ENCODE measurements at places on chromosomes 16 and 17. TPM values are rescaled to one million over a fixed set of nuclear protein-coding genes. Genes with fewer than 3 reads are reported as not detected.
A peak's percentile ranks its signal among the peaks of the same experiment; 100 is the strongest.

MEOX1 gene
- not detected for total RNA-seq

DNA sequence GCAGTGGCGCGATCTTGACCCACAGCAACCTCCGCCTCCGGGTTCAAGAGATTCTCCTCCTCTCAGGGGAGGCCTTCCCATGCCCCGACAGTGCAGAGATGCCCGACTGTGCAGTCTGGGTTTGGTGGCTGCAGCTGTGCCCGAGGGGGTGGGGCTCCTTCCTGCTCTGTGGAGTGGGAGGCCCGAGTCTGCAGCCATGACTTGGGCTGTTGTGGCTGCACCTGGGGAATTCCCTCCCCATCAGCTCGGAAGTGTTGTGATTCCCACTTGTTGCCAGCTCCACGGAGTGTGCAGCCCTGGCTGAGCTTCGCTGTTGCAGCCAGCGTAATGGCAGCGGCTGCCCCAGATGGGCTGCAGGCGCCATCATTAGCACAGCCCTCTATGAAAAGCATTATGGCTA, 66.4 kb upstream of the SMIM36 start:
- peak; percentile 79 for DNase-seq

DNA sequence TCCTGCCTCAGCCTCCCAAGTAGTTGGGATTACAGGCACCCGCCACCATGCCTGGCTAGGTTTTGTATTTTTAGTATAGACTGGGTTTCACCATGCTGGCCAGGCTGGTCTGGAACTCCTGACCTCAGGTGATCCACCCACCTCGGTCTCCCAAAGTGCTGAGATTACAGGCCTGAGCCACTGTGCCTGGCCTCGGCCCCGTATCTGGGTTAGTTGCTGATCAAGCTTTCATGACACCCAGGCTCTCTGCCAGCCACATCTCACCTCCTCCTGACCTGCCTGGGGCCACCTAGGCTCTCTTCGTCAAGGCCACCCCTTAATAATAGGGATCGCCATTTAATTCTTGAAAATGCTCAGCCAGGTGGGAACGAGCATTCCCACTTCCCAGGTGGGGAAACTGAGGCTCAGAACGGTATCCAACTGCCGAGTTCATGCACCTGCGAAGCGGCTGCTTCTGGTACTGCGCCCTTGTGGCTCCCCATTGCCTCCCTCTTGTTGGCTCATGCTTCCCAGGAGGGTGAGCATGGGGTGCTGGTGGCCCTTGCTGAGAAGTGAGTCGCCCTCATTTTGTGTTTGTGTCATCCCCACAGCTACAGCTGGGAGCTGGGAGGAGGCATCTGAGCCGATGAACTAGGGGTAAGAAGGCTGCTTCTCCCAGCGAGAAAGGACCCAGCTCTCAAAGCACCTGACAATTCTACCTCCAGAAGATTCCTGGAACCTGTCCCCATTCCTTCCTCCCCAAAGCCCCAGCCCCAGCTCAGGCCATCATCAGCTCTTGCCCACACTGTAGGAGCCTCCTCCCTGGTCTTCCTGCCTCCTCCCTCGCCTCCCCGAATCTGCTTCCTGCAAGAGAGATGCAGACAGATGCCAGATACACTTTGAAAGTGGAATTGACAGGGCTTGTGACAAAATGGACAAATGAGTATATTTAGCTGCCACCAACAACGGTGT, 17.3 kb upstream of the SNN start:
- DNase-seq = no peak

GRCh38 chr17:76758570-76758969, 20.7 kb downstream of the MFSD11 start:
- DNase-seq = no peak

GRCh38 chr17:49681106-49681979, 3.4 kb upstream of the SPOP start:
- no peak for DNase-seq

DNA sequence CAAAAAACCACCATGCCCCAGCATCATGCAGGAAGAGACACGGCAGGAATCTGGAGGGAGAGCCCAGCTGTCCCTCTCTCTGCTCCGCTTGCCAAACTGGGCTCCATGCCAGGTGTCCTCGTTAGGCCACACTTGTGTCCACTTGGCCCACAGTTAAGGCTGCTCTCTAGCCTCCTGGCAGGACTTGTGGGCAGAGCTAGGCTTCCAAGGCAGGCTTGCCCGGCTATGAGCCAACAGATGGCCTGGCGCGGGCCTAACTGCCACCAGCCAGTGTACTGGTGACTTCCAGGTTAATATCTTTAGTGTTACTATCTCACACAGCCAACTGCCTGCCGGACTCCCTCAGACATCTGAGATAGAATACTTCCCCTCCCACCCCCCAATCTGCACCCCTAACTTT, 10.6 kb downstream of the ATP6V0D1 start:
- no peak for DNase-seq

GRCh38 chr17:75087558-75088453, at the start of gene SLC16A5:
TSS of gene SLC16A5 (plus strand) at chr17:75087954. CDS start at chr17:75093637, 5,683 bp downstream.
- DNase-seq = no peak

DNA sequence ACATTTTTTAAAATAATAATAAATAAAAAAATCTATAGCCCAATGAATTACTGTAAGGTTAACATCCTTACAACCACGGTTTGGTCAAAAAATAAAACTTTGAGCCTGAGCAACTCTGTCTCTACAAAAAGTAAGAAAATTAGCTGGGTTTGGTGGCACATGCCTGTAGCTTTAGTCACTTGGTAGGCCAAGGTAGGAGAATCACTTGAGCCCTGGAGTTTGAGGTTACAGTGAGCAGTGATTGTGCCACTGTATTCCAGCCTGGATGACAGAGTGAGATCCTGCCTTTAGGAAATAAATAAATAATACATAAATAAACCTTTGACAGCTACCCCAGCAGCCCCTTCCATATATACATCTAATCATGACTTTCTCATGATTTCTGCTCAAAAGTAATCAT, 26.9 kb upstream of the PHAF1 start:
- DNase-seq = no peak

DNA sequence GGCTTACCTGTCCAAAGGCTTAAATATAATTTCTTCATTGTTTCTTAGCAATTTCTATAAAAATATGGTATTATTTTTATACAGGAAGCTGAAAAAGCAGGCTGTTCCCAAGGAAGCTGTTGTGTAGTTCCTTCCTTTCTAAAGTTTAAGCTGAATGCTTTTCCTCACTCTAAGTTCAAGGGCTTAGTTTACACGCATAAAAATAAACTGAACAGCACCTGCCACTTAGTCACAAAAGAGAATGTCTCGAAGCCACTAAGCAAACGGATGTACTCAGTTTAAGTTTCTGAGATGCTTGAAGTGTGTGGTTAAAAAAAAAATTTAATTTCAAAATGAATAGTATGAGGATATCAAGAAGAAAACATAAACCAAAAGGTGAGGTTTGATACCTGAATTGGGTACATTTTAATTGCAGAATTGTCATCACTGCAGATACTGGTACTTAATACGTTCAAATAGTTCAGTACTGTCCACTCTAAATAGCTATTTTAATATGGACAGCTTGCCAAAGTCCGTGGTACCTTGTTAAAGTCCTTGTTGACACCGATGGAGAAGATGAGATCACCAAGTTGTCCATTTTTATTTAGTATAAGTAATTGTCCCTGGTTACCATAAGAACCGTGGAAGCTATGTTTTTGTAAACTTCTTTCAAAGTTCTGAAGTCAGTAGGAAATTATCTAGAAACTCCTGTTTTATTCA, 38.1 kb downstream of the MRTFB start:
- DNase-seq = no peak

GRCh38 chr17:42917236-42917603, 16.6 kb downstream of the G6PC1 start:
- DNase-seq = no peak

ADGRG3 gene
- not detected for total RNA-seq

IRX5 gene
- total RNA-seq = 21.1 TPM

GRCh38 chr17:44627513-44628242, 28.6 kb upstream of the MEIOC start:
- DNase-seq = no peak

All from Caki2 (cell line).